ENCODE measurements at places on chromosomes 16 and 17.
A peak's percentile ranks its signal among the peaks of the same experiment; 100 is the strongest.

DNA sequence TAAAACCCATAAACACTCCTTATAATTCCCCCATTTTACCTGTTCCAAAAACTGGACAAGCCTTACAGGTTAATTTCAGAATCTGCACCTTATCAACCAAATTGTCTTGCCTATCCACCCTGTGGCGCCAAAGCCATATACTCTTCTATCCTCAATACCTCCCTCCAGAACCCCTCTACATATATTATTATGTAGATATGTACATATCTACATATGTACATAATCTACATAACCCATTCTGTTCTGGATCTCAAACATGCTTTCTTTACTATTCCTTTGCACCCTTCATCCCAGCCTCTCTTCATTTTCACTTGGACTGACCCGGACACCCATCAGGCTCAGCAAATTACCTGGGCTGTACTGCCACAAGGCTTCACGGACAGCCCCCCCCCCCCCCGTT is 12.0 kb upstream of the ENDOV start:
- DNase-seq, result no peak

GRCh38 chr16:15425861-15426260 is 8.5 kb upstream of the BMERB1 start:
- DNase-seq, result no peak

- DNase-seq, result peak; percentile 49
These were observed 5.6 kb upstream of the CIITA start for GRCh38 chr16:10871157-10871991.

DNA sequence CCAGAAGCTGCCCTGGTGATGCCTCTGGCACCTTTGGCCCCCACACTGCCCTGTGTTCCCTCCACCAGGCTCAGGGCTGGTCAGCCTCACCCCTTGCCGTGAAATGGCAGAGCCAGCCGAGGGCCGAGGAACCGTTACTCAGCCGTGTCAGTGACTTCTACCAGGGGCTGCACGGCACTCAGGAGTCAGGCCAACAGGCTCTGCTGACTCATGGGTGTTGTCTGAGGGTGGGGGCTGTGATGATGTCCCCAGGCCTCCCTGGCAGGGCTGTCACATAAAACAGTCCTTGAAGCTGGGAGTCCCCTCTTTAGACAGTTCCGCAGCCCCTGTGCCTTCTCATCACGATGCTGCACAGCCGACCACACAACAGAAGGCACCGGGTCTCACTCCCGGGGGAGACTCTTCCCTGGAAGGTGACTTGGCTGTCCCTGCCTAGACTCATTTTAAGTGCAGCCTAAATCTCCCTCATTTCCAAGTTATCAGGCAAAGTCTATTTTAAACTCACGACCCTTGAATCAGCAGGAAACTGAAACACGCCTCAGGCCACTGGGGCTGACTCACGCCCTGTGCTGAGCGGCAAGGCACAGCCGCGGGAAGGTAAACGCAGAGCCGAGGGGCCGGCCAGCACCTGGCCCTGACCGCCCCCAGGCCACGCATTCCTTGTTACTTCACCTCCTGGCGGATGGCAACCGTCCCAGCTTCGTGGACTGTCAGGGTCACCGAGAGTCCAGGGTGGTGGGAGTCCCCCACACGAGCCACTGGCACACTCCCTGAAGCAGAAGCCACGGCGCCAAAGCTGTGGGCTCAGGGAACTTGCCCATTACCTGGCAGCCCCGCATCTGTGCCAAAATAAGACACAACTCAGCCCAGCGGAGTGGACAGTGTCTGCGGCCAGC is 102.6 kb downstream of the ZNF778 start:
- peak; percentile 68 for DNase-seq

- no peak for DNase-seq
These were observed 12.8 kb upstream of the CLEC18C start for GRCh38 chr16:70160821-70161220.

- no peak for DNase-seq
These were observed 27.9 kb upstream of the C16orf95 start for GRCh38 chr16:87344931-87345631.

GRCh38 chr16:2462031-2462866 is 2.3 kb downstream of the TEDC2 start:
- no peak for DNase-seq

DNA sequence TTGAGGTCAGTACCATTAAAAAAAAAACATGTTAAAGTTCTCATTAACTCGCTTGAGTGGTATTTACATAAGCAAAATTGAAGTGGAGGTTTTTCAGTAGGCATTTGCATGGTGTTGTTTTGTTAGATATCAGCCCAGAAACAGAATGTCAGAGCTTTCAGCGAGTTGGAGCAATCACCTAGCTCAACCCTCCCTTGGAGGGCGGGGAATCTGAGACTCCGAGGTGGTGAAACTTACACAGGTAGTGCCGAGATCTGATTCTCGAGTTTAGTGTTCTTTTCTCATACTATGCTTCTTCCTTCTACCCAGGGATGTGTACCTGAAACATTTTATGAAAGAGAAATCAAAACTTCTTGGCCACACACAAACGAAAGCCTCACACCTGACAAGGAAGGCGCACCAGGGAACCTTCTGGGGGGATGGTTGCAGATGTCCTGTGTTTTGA is 6.6 kb downstream of the SEC14L1 start:
- no peak for DNase-seq

- no peak for DNase-seq
These were observed 1.7 kb downstream of the ANKS4B start for GRCh38 chr16:21235199-21235585.

DNA sequence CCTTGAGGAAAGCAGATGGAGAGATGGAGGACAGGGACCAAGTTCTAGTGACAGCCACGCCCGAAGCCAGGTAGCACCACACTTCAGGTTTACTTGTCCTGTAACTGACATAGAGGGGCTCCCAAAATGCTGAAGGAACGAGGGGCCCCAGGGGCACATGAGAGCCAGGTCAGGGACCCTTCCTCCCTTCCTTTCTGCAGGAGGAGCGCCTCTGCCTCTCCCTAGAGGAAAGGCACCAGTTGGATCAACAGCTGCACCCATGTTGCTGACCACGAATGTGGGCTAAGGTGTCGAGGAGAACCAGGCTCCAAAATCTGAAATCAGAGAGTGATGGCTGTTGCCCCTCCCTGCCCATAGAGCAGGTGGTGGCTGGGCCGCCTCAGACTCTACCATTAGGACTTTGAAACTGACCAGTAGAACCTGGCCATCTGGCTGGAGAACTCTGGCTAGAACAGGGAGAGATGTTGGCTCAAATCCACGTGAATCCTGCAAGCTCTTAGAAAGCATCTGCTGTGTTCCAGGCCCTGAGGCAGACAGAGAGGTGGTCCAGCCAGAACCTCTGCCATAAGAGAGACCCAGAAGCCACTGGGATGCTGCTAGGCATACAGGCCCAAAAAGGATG is 218.8 kb downstream of the KATNIP start:
- no peak for DNase-seq

DNA sequence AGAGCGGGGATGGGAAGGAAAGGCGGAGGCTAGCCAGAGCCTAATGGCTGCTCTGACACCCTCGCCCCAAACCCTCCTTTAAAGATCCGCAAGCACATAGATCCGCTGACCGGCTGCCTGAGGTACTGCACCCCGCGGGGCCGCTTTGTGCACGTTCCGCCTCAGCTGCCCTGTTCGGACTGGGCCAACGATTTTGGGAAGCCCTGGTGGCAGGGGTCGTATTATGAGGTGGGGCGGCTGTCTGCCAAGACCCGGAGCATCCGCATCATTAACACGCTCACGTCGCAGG is 663 bp downstream of the CYB5D1 start:
- DNase-seq, result peak; percentile 65

DNA sequence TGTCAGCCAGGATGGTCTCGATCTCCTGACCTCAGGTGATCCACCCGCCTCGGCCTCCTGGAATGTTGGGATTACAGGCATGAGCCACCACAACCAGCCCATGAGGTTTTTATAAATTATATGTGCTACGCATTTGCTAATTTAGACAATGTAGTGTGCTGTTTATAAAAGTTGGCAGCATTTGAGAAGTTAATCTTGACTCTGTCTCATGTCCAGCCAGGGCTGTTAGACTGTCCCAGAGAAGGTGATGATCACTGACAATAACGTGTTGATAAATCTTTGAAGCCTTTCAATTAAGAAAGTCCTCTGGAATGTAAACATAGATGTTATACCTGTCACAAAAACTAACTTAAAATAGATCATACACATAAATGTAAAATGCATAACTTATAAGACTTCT is 82.0 kb downstream of the PPM1E start:
- no peak for DNase-seq
